Activated T-helper 17 cell treated with anti-CD3 and anti-CD28 coated beads, Interleukin-2, amount 50 U/mL, for 72 hours (primary cell): ENCODE measurements at places on chromosomes 7 and 10. TPM values are rescaled to one million over a fixed set of nuclear protein-coding genes. Genes with fewer than 3 reads are reported as not detected.

Gene H2BK1
- 1.2 TPM for total RNA-seq

Gene SUN3
- total RNA-seq, result 0.50 TPM

Gene MMD2
- not detected for total RNA-seq

Gene OR13A1
- not detected for total RNA-seq

Gene TMEM176A
- not detected for total RNA-seq

Gene THSD7A
- 0.02 TPM for total RNA-seq

Gene ZNF736
- total RNA-seq, result 23.7 TPM

Gene GIMAP7
- total RNA-seq, result 39.7 TPM

Gene GNAI1
- not detected for total RNA-seq

DNA sequence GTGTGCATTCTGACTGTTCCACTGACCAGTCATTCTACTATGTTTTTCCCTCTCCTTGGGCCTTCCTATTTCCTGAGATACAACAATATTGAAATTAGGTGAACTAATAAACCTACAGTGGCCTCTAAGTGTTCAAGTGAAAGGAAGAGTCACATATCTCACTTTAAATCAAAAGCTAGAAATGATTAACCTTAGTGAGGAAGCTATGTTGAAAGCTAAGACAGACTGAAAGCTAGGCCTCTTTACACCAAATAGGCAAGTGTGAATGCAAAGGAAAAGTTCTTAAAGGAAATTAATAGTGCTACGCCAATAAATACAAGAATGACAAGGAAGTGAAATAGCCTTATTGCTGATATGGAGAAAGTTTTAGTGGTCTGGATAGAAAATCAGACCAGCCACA lies 5.7 kb upstream of the DYNC1I1 start:
- ATAC-seq, result no peak

GRCh38 chr7:42348631-42349030 lies 111.6 kb upstream of the GLI3 start:
- ATAC-seq, result no peak

DNA sequence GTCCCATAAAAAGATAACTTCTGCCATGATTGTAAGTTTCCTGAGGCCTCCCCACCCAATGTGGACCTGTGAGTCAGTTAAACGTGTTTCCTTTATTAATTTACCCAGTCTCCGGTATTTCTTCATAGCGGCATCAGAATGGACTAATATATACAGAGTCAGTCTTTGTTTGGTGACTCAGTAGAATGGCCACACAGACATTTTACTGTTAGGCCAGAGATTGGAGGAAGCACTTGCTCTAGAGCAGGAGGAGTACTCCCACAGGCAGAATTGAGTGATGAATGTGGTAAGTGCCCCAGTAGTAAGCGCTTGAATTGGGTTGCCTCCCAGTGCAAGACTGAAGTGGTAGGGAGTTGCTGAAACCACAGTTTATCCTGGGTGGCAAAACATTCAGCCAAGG lies 149.5 kb upstream of the SMIM30 start:
- ATAC-seq, result no peak

DNA sequence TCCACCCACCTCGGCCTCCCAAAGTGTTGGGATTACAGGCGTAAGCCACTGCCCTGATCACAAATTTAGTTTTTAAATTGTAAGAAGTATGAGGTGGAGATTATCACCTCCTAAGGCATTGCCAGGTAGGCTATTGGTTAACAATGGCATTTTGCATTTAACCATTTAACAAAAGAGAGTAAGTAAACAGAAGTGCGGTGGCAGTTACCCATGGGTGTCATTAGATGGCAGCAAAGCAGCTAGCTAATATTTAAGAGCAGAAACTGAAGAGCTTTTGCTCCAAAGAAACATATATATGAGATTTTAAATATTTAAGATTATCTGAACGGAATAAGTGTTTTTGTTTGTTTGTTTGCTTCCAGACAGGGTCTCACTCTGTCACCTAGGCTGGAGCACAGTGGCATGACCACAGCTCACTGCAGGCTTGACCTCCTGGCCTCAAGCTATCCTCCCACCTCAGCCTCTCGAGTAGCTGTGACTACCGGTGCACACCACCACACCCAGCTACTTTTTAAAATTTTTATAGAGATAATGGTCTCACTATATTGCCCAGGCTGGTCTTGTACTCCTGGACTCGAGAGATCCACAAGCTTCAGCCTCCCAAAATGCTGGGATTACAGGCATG lies 325.5 kb upstream of the C7orf33 start:
- ATAC-seq, result no peak

- no peak for ATAC-seq
These were observed 158.9 kb downstream of the ELMO1 start for GRCh38 chr7:37289781-37290180.

DNA sequence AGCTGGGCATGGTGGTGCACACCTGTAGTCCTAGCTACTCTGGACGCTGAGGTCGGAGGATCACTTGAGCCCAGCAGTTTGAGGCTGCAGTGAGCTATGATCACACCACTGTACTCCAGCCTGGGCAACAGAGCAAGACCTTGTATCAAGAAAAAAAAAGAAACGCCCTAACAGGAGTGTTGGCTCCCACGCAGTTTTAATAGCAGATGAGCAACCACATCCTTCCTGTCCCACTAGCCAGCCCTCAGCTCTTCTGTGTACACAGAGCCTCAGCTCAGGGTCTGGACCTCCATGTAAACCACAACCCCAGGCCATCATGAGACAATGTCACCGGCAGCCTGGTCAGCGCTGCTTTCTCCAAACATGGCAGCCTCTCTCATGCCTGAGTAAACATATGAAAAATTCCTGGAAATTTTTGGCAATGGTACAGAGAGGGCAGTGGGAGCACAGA lies 108.2 kb downstream of the PIP4K2A start:
- ATAC-seq, result peak; percentile 75

DNA sequence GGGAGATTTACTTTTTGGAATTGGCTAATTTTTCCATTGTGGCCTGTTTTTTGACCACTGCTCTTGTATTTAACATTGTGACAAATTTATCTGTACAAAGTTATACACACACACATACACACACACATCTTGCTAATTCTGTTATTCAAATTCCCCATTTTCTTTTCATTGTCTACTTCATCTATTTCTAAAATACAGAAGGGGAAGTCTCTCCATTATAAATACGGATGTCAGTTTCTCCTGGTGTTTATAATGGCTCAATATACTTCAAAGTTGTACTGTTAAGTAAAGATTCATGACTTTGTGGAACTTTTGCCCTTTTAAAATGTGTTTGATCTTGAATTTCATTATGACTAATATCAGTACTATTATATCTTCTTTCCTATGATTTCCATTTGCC lies 81.0 kb downstream of the CNOT4 start:
- no peak for ATAC-seq

DNA sequence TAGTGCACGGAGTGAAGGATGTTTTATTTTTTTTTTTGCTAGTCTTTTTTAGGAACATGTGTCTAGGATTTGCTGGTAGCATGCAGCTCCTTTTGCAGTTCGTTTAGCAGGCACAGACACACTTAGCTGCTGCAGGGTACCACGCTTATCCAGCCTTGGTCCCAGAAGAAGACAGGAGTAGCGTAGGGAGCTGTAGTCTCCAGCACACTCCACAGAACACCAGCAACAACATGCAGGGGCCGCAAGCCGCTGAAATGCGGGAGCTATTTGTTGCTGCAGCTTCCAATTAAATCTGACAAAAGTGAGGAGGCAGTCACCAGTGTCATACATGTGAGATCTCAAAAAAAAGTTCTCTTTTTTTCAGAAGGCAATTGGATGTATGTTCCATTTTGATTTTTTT lies 486.2 kb upstream of the KLF6 start:
- ATAC-seq, result no peak

GRCh38 chr7:151107882-151108281 lies 21.6 kb downstream of the AGAP3 start:
- ATAC-seq, result no peak

DNA sequence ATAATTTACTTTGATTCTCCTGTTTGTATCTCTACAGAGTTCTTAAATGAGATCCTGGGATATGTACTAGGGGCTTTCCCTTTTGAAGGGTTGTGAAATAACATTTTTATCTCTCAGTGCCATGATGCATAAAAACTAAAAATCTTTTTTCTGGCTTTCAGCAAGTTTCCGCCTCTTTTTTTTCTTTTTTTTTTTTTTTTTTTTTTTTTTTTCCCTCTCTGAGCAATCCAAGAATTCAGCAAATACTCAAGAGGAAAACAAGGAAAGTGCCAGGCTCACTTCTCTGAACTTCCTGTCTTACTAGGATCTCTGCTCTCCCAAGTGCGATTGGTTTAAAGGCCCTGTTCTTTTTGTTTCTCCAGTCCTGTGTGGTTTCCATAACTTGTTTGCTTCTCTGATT lies 79.9 kb downstream of the HYCC1 start:
- ATAC-seq, result no peak

DNA sequence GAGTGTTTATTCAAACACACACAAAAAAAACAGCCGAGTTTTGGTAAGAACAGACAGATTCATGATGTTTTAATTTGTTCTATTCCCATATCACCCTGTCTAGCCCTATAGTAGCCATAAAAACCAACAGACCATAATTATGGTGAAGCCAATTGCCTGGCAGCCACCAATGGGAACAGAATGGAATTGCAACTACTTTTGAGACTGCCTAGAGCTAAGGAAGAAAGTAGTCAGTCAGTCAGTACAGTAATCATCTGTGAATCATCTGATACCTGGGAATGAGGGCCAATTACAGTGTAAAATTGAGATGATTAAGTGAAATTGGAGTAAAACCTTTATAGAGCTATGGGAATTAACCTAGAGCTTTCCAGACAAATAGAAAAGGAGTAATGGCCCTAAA lies 952.7 kb upstream of the KCND2 start:
- no peak for ATAC-seq

GRCh38 chr10:70007116-70007820 lies 45.4 kb upstream of the MACROH2A2 start:
- no peak for ATAC-seq
